ENCODE measurements at places on chromosomes 7 and 10.
A peak's percentile ranks its signal among the peaks of the same experiment; 100 is the strongest.

- no peak for DNase-seq
Observed at GRCh38 chr10:42973411-42973810, 103.5 kb upstream of the RET start.

DNA sequence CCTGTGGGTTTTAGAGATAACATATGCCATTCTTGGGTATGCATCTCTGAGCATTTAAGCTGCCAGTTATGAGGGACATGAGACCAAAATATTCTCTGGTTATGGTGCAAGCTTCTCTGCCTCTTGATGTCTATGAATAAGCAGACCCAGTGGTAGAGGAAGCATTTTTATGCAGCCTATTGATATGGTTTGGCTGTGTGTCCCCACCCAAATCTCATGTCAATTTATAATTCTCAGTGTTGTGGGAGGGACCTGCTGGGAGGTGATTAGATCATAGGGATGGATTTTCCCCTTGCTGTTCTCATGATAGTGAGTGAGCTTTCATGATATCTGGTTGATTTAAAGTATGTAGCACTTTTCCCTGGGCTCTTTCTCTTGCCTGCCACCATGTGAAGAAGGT lies 187.2 kb downstream of the ARHGAP12 start:
- no peak for DNase-seq

DNA sequence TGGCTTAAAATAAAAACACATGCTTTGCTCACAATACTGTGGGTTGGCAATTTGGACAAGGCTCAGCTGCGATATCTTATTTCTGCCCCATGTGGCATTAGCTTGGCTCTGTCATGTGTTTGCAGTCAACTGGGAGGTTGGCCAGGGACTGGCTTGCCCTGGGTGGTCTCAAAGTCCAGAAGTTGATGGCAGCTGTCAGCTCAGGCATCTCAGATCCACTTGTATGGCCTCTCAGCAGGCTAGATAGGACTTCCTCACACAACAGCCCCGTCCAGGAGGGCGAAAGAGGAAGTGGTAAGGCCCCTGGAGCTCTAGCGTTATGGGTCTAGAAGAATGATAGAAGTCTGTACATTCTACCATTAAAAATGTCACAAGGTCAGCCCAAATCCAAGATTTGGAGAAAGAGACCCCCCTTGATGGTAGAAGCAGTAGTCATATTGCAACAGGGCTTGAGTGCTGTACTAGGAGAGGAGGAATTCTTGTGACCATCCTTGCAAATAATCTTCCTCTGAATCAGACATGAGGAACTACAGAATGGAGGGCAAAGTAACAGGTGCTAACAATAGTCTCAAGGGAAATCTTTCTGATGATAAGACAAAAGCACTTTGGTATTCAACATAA lies 166.2 kb downstream of the FAM107B start:
- no peak for DNase-seq

DNA sequence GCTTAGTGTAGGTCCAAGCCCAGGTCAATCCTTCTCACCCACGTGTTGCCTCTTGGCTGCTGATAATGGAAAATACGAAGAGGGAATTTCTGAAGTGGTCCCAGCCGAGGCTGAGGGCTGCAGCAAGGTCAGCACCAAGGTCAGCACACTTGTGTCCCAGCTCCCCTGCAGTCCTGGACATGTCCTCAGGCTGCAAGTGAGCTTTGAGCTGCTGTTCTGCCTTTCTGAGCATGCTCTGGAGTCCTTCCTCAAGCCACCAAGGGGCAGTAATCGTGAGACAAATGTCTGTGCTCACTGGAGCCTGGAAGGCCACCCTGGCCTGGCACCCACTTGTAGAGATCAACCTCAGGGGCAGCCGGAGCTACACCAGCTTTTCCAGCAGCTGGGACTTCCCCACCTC lies 28.3 kb downstream of the DRGX start:
- no peak for DNase-seq

GRCh38 chr7:30201921-30202320 lies 67.1 kb downstream of the MTURN start:
- no peak for DNase-seq

GRCh38 chr10:21488246-21488956 lies 37.1 kb downstream of the SKIDA1 start:
- no peak for DNase-seq

- DNase-seq, result no peak
Observed at GRCh38 chr10:64033711-64034110, 512.5 kb downstream of the REEP3 start.

DNA sequence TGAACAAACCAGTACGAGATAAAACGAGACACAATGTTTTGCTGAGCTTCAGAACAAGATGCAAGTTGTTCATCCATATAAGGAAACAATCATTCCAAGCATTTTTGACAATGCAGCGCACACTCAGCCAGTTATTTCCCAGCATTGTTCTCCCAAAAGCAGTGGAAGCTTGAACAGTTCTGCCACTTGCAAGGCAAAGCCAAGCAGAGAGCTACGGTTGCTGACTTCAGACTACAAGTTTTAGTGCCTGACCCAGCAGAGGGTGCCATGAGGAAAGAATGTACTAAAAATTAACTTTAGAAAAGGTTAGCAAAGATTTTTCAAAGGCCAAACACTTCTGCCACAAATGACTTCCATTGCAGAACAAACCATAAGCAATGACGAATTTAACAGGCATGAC lies 152.5 kb downstream of the SLC25A13 start:
- no peak for DNase-seq

- no peak for DNase-seq
Observed at GRCh38 chr7:106480616-106481031, 180.3 kb downstream of the CCDC71L start.

- DNase-seq, result peak; percentile 73
Observed at GRCh38 chr10:110681023-110681681, 37.0 kb downstream of the RBM20 start.

GRCh38 chr10:112210666-112211065 lies 27.1 kb upstream of the GPAM start:
- DNase-seq, result no peak

DNA sequence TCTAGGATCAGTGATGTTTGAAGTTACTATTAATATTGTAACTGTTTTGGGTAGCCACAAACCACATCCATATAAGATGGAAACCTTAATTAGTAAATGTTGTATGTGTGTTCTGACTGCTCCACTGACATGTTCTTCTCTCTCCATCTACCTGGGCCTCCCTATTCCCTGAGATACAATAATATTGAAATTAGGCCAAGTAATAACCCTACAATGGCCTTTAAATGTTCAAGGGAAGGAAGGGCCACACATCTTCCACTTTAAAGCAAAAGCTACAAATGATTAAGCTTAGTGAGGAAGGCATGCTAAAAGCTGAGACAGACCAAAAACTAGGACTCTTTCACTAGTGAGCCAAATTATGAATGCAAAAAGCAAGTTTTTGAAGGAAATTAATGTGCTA lies 176.4 kb upstream of the ANK3 start:
- no peak for DNase-seq

DNA sequence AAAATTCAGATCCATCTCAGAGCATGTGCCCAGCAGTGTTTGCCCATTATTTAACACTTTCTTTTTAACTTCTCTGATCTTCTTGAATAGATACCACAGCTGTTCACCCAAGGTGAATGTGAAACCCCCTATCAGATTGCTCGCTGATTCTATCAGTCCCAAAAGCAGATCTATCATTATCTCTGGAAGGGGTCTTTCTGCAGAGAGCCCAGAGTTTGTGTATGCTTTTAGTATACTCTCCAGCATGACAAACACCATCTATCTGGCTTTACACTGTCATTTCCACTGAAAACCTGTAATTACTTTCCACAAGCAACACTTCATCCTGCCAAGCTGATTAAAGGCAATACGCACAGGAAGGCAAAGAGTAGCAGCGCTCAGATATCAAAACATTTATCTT lies 168.2 kb downstream of the CACNA2D1 start:
- no peak for DNase-seq
